ENCODE measurements at places on chromosomes 6 and 20.

GRCh38 chr20:44011251-44011940, 96.7 kb downstream of the TOX2 start:
- DNase-seq, result no peak

GRCh38 chr6:41713159-41713649, 22.2 kb downstream of the TFEB start:
- no peak for DNase-seq

GRCh38 chr6:63839485-63839884, 203.9 kb downstream of the PHF3 start:
- no peak for DNase-seq

GRCh38 chr6:41780551-41781365, at the start of gene PRICKLE4:
Gene PRICKLE4 (plus strand): TSS chr6:41780782. CDS start chr6:41783474, 2,692 bp downstream.
- DNase-seq, result no peak

DNA sequence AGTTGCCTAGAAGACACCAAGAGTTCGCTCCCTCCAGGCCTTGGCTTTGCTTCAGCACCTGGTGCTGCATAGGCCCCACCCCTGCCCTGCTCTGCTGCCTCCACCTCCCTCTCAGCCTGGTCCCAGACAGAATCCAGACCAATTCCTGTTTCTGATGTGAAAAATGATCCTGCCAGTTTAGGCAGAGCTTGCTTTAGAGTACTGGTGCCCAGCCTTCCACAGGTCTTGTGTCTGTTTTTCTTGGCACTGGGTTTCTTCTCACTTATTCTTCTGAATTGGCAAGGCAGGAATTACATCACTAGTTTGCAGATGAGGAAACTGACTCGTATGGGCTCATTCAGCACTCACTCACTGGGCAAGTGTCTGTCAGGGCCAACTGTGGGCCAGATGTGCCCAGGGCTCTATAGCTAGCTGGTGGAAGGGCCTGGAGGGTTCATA, 53.0 kb downstream of the HLA-A start:
- no peak for DNase-seq

DNA sequence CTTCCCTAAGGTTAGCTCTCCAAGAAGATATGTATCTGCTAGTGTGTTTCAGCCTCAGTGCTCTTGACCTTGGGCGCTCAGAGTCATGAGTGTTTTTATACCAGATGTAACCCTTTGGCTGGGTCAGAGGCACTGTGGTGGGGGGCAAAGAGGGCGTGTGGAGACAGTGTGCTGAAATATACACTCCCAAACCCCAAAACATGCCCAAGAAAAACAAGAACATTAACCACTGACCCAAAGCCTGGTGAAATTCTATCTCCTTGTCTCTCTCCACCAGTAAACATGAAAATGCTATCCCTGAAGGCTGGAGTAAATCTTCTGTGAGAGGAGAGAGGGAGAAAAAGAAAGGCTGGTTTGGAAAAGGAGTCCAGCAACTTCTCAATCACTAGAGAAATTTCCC, 47.9 kb downstream of the ISM1 start:
- DNase-seq, result no peak

GRCh38 chr6:155075930-155076695, 81.0 kb downstream of the TIAM2 start:
- DNase-seq, result no peak

GRCh38 chr6:163008626-163009025, 280.9 kb downstream of the PACRG start:
- no peak for DNase-seq

GRCh38 chr6:24408719-24409410, 6.1 kb downstream of the MRS2 start:
- no peak for DNase-seq

GRCh38 chr20:12875510-12875909, 133.3 kb upstream of the SPTLC3 start:
- DNase-seq, result no peak

- DNase-seq, result no peak
Observed at GRCh38 chr6:170545405-170545804, 7.7 kb downstream of the PSMB1 start.

- no peak for DNase-seq
Observed at GRCh38 chr6:16759181-16759645, 2.0 kb downstream of the ATXN1 start.

- no peak for DNase-seq
Observed at GRCh38 chr20:18671203-18671710, 83.4 kb downstream of the DTD1 start.

DNA sequence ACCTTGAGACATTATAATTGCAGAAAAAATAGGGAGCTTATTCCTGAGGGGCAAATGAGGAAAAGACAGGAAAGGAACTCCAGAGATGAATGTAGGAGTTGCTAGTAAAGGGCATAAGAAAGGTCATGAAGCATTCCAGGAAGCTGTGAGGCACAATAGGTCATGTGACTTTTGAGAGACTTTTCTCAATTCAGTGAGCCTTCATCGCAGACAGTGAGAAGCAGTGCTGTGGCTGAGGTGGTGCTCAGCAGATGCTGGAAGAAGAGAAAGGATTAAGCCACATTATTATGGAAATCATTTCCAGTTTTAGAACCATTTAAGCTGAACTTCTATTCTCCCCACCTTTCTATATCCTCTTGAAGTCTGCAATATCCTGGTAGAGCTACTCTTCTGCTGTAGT, 4.1 kb downstream of the SPTLC3 start:
- DNase-seq, result no peak

DNA sequence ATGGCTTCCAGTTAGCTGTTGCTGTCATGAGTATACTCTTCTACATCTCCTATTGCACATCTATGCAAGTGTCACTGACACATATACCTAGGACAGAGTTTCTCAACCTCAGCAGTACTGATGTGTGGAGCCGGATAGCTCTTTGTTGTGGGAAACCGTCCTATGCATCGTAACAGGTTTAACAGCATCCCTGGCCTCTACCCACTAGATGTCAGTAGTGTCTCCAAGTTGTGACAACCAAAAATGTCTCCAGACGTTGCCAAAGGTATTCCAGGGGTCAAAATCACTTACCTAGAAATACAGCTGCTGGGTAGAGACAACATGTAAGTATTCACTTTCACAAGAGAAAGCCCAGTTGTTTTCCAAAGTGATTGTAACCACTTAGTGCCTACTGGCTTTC, 637.6 kb downstream of the RNF144B start:
- no peak for DNase-seq

DNA sequence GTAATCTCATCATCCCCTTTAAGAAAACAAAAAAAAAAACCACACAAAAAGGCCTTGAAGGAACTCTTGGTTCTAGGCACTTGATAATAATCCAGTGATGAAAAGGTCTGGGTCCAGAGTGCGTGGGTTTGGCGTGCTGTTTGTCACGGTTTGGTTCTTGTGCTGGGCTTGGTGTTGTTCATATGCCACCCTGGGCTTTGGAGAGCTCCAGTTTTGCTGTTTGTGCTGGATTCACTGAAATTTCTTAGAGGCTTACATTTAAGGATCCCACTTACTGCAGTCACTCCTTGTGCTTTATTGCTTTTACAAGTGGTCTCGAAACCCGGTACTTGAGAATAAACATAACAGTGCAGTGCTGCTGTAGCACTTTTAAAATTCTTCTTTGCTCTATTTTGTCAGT, 68.8 kb upstream of the XRN2 start:
- no peak for DNase-seq

DNA sequence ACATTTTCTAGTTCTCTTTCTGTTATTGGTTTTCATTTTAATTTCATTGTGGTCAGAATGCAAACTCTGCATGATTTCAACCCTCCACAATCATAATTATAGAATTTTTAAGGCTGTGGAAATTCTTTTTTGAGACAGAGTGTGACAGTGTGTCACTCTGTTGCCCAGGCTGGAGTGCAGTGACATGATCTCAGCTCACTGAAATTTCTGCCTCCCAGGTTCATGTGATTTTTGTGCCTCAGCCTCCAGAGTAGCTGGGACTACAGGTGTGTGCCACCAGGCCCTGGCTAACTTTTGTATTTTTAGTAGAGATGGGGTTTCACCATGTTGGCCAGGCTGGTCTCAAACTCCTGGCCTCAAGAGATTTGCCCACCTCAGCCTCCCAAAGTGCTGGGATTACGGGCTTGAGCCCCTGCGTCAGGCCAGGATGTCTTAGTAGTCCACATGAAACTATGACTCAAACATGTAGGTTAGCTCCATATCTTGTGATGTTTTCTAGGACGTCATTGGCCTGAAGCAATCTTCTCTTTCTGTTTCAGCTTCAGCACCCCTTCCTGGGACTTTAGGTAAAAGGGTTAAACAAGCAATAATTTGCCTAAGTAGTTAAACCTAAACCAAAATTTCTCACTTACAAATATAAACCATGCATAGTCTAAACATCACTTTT, 47.4 kb upstream of the SAMD3 start:
- DNase-seq, result no peak

DNA sequence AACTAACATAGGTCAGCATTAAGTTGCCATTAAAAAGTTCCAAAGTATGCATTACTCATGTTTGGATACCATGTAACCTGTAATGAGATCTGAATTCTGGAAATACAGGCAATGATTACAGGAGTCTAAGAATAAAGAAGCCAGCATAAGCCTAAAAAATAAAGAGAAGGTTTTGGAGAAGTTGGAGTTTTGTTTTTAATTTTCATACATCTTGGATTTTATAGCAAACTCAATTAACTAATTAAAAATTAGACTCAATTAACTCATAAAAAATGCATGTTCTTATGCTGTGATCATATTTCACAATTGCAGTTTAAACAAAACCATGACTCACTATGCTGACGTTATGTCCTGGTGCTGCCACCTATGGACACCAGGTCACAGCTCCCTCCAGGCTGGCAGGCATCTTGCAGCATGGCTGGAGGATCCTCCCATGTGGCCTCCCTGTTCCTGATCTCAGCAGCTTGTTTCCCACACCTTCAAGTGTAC, 648.8 kb upstream of the AGPAT4 start:
- DNase-seq, result no peak

DNA sequence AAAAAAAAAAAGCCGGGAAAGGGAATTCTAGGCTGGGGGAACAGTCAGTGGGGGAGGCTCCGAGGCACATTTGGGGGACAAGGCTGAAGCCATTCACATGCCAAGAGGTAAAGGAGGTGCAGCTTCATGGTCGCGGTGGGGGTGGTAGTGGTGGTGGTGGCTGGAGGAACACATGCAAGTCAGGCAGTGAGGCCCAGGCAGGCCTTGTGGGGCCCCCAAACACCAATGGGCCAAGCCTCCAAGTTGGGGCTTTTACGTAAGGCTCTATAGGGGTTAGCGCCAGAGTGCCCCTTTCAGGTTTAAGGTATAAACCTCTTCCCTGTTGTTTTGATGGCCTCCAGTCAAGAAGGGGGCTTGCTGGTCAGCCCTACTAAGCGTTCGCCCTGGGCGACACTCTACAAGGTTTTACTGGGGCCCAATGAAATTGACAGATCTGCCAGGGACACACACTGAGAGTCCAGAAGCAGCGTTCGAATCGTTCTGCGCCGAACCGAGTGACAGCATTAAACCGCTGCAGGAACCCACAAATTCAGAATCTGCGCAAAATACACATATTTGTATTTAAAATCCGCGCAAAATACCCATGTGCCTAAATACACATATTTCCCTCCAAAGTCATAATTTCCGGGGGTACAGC, 818 bp upstream of the AP5S1 start:
- no peak for DNase-seq

- DNase-seq, result no peak
Observed at GRCh38 chr6:4017834-4018170, 61.1 kb downstream of the FAM217A start.

GRCh38 chr20:62489186-62489931, 13.6 kb upstream of the GATA5 start:
- no peak for DNase-seq

- DNase-seq, result no peak
Observed at GRCh38 chr6:41470331-41471063, 75.7 kb upstream of the FOXP4 start.

GRCh38 chr20:34925981-34926380, 29.6 kb downstream of the GSS start:
- no peak for DNase-seq

DNA sequence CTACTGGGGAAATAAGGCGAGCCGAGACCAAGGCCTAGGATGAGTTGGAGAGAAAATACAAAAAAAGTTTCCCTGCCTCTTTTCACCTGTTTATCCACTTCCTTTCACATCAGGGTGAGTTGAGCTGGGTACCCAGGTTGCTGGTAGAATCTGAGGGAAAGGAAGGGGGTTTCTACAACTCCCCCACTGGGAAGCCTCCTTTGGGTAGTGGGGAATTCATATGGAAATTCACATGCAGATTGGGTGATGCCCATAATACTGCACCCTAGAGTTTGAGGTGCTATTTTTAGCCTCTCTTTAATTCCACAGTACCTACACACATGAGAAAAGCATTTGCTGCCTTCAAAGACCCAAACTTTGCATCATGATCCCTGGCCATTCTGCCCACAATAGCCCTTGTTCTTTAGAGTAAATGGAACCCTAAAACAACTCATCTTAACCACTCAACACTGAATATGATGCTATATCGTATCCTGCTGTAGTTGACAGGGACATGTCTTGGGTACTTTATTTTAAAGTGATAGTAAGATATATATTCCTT, 2.7 kb downstream of the OSTM1 start:
- no peak for DNase-seq

GRCh38 chr20:47456041-47456537, 45.6 kb upstream of the NCOA3 start:
- no peak for DNase-seq

GRCh38 chr6:157563611-157564284, 182.8 kb downstream of the ZDHHC14 start:
- DNase-seq, result no peak

GRCh38 chr6:1773700-1774099, 164.0 kb downstream of the FOXC1 start:
- no peak for DNase-seq

GRCh38 chr20:51757226-51757625, 11.0 kb downstream of the ATP9A start:
- no peak for DNase-seq

- DNase-seq, result no peak
Observed at GRCh38 chr6:1175877-1176276, 136.0 kb upstream of the FOXQ1 start.

GRCh38 chr6:5300206-5300764, 39.0 kb downstream of the FARS2 start:
- no peak for DNase-seq

GRCh38 chr20:18991012-18991411, 177.4 kb downstream of the SCP2D1 start:
- no peak for DNase-seq

GRCh38 chr6:36323062-36323461, 13.6 kb downstream of the BNIP5 start:
- DNase-seq, result no peak

- no peak for DNase-seq
Observed at GRCh38 chr6:170112583-170112860, 178.4 kb downstream of the DLL1 start.

GRCh38 chr6:89723046-89723445, 84.5 kb upstream of the LYRM2 start:
- no peak for DNase-seq
